ENCODE measurements at places on chromosomes 2 and 18.

GRCh38 chr2:48070415-48070814 lies 164.1 kb upstream of the FBXO11 start:
- DNase-seq, result no peak

DNA sequence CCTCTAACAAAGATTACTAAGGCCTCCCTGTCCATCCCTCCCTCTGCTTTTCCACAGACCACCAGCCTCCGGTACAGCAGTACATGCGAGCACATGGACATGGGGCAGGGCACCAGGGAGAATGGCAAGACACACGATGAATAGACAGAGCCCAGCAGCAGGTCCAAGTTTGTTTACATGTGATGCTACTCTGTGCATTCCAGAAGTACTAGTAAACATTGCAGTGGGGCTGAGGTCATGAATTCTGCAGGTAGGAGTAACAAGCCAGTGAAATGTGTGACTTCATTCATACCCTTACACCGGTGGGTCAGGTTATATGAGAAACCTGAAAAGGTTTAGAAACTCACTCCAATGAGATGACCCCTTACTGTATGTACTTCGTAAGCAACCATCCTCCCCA lies 205.7 kb downstream of the BCL11A start:
- no peak for DNase-seq

GRCh38 chr2:241108271-241109209 lies 6.5 kb upstream of the MTERF4 start:
- no peak for DNase-seq

DNA sequence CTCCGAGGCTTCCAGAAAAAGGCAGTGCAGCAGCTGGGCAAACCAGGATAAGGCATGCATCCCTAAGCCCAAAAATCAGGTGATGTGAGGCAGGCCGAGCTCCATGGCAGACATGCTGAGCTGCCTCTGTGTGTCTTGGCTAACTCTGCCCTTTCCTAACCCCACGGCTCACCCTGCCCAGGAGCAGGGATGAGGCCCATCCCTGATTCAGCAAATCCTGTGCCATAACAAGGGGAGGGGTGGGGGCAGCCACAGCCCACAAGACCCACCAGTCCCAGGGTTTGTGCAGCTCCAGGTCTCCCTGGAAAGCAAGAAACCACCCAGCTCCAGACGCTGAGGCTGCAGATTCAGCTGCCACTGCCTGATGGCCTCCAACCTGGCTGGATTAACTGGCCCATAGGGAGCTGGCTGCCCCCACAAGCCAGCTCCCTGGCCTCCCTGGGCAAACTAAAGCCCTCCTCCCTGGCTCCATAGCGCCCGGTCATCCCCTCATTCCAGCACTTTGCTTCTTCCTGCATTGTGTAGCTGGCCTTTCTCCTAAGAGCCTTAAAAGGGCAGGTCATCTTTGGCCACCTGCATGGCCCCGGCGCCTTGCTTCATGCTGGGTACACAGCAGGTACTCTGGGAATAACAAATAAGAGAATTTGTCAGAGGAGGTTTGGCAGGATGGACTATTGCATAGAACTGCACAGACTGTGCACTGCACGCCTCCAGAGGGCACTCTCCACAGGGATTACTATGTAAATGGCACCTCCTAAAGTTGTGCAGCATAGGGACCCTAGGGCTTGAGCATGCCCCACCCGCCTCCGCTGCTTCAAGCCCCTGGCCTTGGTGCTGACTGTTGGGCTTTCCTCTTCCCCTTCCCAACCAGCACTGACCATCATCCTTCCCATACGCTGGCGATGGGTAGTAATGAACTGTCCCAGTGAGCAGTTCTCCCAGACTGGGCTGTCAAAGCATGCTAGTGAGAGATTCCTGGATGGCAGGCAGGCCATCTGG lies 10.7 kb downstream of the STEAP3 start:
- DNase-seq, result no peak

DNA sequence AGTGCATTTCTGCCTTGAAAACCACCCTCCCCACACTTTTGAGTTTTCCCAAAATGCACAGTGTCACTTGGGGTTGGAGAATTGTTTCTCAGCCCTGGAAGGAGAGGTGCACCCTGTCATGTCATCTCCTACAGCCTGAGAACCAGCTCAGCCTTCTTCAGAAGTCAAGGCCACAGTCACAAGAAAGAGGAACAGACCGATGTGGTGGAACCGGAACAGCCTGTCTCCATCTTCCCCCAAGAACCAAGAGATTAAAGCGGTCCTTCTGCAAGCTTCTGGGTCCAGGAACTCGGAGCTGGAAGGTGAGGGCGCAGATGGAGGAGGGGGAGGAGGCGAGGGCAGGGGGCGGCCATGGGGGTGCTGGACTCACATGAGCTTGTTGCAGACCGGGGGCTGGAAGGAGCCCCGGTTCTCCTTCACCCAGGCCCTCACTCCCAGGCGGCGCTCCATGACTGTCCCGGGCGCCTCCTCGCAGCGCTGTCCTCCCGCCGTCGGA lies 248 bp downstream of the HAAO start:
- no peak for DNase-seq

- DNase-seq, result no peak
Measured at GRCh38 chr2:46723346-46723745, 192.3 kb downstream of the MCFD2 start.

DNA sequence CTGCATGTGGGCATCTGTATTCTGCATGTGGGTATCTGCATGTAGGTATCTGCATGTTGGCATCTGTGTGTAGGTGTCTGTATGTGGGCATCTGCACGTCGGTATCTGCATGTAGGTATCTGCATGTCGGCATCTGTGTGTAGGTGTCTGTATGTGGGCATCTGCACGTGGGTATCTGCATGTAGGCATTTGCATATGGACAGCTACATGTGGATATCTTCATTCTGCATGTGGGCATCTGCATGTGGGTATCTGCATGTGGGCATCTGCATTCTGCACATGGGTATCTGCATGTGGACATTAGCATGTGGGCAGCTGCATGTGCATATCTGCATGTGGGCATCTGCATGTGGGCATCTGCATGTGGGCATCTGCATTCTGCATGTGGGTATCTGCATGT lies 537.4 kb downstream of the RNF144A start:
- DNase-seq, result no peak

- DNase-seq, result no peak
Measured at GRCh38 chr2:44753552-44754285, 187.8 kb upstream of the SIX3 start.

DNA sequence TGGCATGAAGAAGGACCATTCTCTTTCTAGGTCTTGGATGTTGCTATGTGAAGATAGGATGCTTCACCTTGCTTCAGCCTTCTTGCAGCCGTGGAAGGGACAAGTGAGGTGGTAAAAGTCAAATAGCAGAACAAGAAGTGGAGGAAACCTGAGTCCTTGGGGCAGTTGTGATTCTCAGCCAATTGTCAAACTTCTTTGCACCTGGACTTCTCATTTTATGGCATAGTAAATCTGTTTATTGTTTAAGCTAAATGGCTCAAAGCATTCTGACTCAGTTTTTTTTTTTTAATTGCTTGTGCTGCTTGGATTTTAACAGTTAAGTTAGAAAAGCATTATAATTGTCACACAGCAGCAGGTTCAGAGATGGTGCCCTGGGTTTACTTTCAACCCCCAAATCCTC lies 33.0 kb upstream of the ST6GAL2 start:
- no peak for DNase-seq

- DNase-seq, result no peak
Measured at GRCh38 chr2:58911877-58912276, 670.8 kb upstream of the FANCL start.

DNA sequence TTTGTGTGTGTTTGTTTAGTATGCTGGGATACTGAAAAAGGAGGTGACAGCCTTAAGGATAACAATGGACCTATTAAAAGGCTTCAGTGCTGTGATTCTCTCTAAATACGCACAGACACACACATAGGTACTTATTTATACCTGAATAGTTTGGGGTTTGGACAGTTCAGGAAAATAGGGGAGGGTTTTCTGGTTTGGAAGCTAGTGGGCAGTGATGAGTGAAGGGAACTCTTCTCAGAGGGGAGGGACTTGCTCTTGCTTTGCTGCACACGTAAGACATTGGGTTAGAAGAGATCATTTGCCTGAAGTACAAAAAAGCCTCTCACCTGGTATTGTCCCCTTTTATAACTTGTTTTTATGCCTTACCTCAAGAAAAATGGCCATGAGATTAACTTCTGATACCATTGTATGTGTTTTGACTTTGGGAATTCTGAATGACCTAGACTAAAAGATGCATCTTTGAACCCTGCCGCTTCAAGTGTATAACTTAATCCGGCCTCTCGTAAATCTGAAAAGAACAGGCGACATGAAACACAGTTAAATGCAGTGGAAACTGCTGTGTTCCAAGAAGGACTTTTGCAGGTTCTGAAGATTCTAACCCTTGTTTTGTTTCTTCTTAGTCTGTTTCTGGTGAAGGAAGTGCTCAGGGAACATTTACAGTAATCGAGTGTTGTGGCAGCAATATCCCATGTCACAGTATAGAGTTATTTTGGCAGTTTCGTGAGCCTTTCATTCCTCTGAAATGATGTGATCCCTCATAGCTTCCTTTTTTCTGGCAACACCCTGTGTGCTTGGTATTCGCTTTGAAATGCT lies 2.5 kb downstream of the CRIM1 start:
- no peak for DNase-seq

GRCh38 chr18:79823120-79823519 lies 25.4 kb downstream of the KCNG2 start:
- no peak for DNase-seq

- no peak for DNase-seq
Measured at GRCh38 chr2:142875010-142875409, 2.5 kb upstream of the KYNU start.

DNA sequence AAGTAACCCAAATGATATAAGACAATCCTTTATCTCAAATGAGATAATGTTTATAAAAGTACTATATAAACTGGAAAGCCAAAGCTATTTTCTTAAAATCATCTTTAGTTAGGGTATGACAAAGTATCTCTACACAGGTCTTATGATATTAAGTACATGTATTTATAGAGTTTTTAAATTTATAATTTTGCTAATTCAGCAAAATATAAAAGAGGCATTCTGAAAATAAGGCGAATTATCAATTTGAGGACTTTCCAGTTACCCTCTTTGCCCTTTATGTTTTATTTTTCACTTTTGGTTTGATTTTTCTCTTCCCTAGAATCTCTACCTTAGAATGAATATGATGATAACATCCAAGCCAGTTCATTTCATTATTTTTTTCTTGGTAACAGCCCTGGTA lies 115.2 kb downstream of the ZNF521 start:
- no peak for DNase-seq

GRCh38 chr18:48021273-48021914 lies 90.9 kb upstream of the SMAD2 start:
- no peak for DNase-seq

DNA sequence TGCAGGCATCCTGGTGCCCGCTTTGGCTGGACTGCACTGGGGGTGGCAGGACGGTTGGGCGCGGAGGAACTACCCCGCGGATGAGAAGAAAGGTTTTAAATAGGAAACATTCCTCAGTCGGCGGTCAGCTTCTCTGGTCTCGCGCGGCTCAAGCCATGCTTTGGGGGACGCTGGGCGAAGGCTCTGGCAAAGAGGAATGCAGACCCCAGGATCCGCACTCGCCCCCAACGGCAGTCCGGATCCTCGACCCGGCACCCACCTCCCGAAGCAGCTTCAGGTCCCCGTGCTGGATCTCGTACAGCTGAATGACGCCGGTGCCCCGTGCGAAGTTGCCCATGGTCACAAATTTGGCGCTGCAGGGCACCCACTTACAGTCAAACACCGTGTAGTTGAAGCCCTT lies 686 bp upstream of the PNO1 start:
- DNase-seq, result no peak

DNA sequence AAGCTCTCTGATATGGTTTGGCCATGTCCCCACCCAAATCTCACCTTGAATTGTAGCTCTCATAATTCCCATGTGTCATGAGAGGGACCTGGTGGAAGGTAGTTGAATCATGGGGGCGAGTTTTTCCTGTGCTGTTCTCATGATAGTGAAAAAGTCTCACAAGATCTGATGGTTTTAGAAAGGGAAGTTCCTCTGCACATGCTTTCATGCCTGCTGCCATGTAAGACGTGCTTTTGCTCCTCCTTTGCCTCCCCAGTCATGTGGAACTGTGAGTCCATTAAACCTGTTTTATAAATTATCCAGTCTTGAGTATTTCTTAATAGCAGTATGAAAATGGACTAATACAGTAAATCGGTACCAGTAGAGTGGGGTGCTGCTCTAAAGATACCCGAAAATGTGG lies 34.9 kb downstream of the LTBP1 start:
- DNase-seq, result no peak

- no peak for DNase-seq
Measured at GRCh38 chr2:208069186-208069585, 43.9 kb upstream of the PLEKHM3 start.

DNA sequence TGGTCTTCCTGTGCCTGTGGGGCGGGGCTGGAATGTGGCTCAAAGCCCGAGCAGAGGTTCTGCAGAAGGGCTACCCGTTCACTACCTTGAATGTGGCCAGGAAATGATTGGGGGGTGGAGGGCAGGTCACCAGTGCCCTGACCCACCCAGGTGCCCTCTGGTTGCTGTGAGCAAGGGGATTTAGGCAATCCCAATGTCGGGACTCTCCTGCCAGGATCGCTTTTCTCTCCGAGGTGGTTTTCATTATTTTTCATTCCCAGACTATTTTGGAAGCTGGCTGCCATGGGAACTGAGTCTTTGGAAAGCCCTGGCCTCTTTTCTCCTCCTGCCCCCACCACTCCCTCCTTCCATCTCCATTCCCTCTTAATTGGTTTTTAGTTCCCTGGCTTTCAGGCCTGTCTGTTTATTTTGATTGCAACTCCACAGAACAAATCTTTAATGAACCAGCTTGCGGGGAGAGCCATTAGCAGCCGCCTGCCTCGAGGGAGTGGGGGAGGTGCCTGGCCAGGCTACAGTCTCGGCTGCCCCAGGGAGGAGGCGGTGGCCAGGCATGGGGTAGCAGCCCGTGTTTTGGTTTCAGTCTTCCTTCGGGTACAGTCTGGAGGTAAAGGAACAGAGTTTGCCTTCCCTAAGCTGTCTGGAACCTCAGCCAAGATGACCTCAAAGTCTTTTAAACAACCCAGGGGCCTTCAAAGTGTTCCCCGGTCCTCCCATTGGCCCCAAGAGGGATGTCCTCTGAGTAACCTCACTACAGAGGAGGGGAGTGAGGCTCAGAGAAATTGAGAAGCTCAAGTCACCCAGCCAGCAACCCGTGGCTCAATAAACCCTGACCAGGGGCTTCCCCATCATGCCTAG lies 114.4 kb upstream of the HAAO start:
- DNase-seq, result no peak

GRCh38 chr2:164896634-164897355 lies 55.2 kb upstream of the COBLL1 start:
- no peak for DNase-seq

GRCh38 chr2:105714141-105714540 lies 30.6 kb upstream of the NCK2 start:
- no peak for DNase-seq

GRCh38 chr2:221850076-221850475 lies 278.0 kb upstream of the EPHA4 start:
- DNase-seq, result no peak

DNA sequence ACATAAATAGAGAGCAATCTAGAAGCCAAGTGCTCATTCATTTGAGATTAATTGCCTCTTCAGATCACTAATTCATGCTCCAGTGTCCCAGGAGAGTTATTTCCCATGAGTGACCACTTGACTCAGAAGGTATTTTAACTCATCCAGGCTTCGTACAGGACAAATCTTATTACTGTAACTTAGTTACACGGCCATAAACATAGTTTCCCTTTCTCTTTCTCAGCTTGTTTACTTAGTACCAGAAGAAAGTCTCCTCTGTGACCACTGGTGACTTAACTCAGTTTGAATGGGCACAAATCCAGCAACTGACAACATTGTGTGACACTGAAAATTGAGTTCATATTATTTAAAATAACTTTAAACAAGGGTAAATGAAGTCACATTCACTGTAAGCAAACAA lies 25.3 kb downstream of the MMADHC start:
- DNase-seq, result no peak

GRCh38 chr2:98086491-98087446 lies at the start of gene VWA3B:
Gene VWA3B, plus strand, starts transcription at chr2:98087167. Its CDS starts 5,926 bp downstream, at chr2:98093093.
- DNase-seq, result peak; percentile 43
